ENCODE measurements at places on chromosomes 13 and 19.

- DNase-seq, result no peak
These were observed 5.1 kb upstream of the FLT3LG start for GRCh38 chr19:49468746-49469447.

- DNase-seq, result no peak
These were observed 9.3 kb upstream of the RPS15 start for GRCh38 chr19:1428738-1429391.

DNA sequence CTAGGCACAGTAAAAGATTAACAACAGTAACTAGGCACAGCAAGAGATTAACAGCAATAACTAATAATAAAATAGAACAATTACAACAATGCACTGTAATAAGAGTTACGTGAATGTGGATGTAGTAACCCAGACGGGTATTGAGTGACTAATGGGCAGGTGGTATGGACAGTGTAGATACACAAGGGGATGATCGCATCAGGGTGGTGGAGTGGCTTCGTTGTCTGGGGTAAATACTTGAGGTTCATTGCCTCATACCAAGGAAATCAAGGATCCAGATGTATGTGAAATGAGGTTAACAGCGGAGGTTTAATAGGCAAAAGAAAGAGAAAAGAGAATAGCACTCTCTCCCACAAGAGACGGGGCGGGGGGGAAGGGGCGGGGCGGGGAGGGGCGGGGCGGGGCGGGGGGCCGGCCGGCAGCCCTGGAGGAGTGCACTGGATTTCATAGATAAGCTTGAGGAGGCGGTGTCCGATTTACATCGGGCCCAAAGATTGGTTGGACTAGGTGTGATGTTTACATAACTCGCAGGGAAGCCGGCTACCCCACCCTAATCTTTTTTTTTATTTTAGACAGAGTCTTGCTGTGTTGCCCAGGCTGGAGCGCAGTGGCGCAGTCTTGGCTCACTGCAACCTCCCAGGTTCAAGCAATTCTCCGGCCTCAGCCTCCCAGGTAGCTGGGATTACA is 106.3 kb downstream of the KCTD15 start:
- no peak for DNase-seq

DNA sequence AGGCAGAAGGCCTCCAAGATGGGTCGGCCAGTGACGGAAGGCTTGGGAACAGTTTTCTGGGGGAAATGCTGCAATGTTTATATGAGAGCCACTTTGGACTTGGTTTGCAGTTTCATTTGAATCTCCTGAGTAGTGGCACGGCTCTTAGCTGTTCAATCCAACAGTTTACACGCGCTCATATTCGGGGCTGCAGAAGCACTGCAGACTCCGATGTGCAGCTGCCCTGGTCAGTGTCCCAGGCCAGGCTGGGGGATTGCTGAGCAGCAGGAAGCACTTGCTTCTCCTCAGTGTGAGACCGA is 31.7 kb downstream of the CEBPG start:
- no peak for DNase-seq

- DNase-seq, result no peak
These were observed at the start of gene ERF for GRCh38 chr19:42254850-42255765. Gene ERF (minus strand): TSS chr19:42255128. CDS start chr19:42254999, 129 bp downstream.

DNA sequence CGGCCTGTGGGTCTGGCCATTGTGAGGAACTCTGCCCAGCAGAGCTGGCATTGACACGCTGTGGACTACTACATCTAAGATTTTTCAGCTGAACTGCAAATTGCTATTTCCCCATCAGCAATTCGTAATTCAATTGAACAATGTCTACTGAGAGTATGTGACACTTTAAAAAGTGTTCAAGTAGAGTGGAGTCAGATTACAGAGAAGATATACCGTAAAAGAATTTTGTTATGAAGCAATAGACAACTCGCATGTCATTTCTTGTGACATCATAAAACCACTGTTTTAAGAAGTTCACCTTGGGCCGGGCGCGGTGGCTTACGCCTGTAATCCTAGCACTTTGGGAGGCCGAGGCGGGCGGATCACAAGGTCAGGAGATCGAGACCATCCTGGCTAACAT is 32.5 kb upstream of the C1QTNF9 start:
- no peak for DNase-seq

GRCh38 chr19:46546194-46546896 is 50.7 kb upstream of the PNMA8B start:
- DNase-seq, result no peak

DNA sequence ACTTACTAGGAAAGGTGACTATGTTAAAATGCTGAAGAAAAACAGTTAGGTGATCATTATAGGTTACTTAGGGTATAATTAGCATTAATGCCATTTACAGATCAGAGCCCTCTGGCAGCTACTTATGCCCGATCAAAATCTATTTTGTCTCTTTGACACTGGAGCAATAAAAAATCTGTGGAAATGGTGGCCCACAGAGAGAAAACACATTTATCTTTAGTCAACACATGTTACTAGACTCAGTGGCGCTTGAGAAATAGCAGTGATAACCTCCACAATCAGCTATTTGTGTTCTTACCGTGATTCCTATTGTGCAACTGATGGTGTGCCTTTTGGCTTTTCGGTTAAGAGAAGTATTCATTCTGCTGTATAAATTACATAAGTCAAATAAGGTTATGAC is 1519.6 kb downstream of the PCDH9 start:
- DNase-seq, result no peak

- DNase-seq, result no peak
These were observed 10.4 kb downstream of the XAB2 start for GRCh38 chr19:7618771-7619510.

GRCh38 chr19:13881251-13881691 is 4.3 kb downstream of the NANOS3 start:
- DNase-seq, result no peak

DNA sequence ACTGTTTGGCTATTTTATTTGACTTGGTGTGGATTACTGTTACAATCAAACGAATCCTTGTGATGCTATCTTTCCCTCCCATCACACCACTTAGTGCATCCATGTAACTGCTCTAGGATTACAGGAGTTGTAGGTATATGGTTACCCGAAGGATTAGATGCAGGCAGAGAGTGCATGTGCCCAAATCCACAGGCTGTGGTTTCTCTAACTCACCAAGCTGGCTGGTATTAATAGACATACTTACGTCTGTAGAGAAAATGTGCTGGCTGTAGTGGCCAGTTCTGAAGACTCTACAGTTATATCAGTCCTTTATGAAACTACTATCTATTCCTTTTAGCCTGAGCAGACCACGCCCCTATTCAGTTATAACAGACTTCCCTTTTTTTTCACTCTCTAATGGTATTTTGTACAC is 1.1 kb upstream of the HMGB1 start:
- DNase-seq, result no peak

DNA sequence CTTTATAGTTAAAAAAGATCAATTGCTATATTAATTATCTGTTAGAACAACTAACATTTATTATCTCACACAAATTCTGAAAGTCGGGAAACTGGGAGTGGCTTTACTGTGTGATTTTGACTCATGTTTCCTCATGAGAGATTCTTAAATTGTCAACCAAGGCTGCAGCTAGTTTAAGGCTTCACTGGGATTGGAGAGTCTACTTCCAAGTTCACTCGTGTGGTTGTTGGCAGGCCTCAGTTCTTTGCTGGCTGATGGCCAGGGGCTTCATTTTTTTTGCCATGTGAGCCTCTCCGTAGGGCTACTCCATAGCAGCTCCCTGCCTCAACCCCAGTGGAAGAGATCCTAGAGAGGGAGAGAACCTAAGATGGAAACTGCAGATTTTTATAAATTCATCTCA is 24.5 kb upstream of the LPAR6 start:
- DNase-seq, result no peak

Data from cortex of kidney (tissue), 1 donor.